ENCODE measurements at places on chromosomes 2 and 18.

- no peak for ATAC-seq
These were observed 62.6 kb downstream of the CIB4 start for GRCh38 chr2:26578581-26578980.

DNA sequence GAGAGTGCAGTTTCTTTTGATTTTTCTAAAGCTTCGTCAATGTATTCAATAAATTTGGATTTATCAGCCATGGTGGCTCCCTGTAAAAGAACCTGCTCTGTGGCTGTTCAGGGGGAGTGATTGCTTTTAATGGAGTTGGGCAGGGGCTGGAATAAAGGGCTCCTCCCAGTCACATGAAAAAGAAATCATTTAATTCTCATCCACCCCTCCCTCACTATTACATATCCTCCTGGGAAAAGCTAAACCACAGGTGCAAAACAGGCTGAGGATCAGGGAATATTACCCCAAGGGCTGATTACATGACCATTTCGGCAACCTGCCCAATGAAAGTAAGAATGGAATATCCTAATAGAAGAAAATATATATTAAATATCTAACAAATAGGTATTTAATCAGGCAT is at the start of gene SULT6B1:
SULT6B1 (minus strand) TSS at position 101 of the 400 bp plus-strand sequence; CDS start at position 71, 30 bp downstream.
- ATAC-seq, result no peak

DNA sequence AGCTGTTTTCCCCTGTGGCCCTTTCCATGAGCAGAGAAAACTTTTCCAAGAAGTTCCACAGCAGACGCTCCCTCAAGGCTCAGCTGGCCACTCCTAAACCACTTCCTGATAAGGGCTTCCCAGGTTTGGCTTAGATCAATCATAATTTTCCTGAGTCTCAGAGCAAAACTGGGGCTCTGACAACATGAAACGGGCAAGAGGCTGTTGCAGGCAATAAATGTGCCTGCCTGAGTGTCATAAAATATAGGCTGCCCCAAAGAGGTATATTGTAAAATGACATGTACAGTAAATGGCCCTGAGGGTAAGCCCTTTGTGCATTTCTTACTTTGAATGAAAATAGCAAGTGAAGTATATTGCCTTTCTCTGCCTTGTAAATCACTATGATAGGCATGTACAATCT is 105.6 kb upstream of the UXS1 start:
- ATAC-seq, result no peak

DNA sequence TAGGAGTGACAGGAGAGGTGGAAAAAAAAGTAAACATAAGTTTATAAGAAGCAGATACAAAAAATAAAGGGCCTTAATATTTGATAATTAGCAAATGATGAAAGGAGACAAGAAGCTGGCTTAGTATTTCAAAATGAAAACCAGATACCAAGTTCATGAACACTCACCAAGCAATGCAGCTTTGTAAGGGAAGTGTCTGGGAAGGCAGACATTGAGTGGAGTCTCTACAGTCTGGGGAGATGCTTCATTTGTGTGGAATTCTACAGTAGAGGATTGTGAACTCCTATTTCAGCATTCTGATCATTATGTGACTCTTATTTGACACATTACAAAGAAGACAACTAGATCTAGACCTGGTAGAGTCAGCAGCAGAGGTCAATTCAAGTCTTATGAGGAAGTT is 1072.7 kb downstream of the DSC3 start:
- ATAC-seq, result no peak

- ATAC-seq, result no peak
These were observed 18.3 kb upstream of the CNOT11 start for GRCh38 chr2:101234169-101234938.
